T-helper 17 cell (primary cell): ENCODE measurements at places on chromosomes 2 and 18. TPM values are rescaled to one million over a fixed set of nuclear protein-coding genes. Genes with fewer than 3 reads are reported as not detected.
A peak's percentile ranks its signal among the peaks of the same experiment; 100 is the strongest.

DNA sequence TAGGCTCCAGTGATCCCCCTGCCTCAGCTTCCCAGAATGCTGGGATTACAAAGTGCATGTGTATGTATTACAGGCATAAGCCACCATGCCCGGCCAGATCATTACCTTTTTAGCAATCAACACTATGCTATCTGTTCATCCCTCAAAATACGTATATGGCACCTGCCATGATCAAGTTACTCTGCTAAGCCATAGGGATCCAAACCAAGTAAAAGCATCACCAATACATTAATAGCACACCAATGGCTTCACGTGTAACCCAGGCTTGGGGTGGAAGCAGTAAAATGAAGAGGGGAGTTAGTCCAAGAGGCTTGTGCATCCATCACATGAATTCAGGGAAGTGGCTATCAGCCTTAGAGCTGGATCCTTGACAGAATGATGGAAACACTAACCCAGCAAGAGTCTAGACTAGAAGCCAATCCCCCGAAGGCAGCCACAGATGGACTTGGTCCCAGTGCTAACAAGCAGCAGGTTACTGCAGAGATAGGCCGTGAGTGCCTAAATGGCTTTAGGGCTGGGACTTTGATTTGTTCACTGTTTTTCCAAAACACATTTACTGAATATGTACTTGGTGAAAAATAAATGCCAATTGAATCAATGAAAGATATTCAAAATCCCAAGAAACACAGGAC lies 11.3 kb downstream of the HDLBP start:
- H3K27me3 ChIP-seq, result no peaks in the 10 kb centered on the region
- DNase-seq, result no peak
- H3K27ac ChIP-seq, result peak overlapping the region; percentile 88
- H3K36me3 ChIP-seq, result no peaks in the 10 kb centered on the region
- H3K4me1 ChIP-seq, result peaks cover 40% of the 10 kb centered on the region

DNA sequence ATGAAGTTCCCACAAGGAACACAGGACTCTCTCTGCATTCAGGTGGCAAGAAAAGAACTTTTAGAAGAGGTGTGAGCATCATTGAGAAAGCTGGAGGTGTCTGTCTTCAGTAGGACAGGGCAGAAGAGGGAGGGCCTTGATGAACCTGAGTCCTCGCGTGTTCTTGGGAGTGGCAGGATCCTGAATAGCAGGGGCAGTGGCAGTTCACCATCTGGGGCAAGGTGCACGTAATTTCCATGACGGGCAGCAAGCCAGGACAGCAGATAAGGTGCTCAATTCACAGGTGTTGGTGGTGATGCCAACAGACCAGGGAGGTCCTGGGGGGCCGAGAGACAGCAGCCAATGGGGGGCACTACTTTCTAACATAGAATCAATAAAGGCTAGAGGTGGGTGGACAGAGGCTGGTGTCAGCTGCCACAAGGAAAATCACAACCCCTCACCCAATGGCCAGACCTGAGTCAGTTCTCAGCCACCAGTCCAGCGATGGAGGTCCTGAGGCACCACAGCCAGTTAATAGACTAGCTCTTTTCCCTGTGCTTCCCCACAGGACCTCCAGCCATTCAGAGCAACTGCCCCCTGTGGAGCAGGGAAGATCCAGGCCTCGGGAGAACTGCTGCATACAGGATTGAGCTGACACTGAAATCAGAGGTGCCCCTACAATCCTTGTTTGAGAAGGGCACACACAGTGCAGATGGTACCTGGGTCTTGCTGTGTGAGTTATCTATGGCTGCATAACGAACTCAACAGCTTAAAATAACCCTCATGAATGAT lies 10.9 kb upstream of the HDAC4 start:
- peak overlapping the region; percentile 64 for H3K27ac ChIP-seq
- H3K27me3 ChIP-seq, result no peaks in the 10 kb centered on the region
- peaks cover 25% of the 10 kb centered on the region for H3K4me1 ChIP-seq
- H3K4me3 ChIP-seq, result no peak overlapping the region
- DNase-seq, result no peak

GRCh38 chr2:127324635-127325034 lies 30.7 kb upstream of the ERCC3 start:
- DNase-seq, result no peak
- H3K4me3 ChIP-seq, result no peak overlapping the region
- H3K27ac ChIP-seq, result no peak overlapping the region
- peaks cover 5% of the 10 kb centered on the region for H3K36me3 ChIP-seq

DNA sequence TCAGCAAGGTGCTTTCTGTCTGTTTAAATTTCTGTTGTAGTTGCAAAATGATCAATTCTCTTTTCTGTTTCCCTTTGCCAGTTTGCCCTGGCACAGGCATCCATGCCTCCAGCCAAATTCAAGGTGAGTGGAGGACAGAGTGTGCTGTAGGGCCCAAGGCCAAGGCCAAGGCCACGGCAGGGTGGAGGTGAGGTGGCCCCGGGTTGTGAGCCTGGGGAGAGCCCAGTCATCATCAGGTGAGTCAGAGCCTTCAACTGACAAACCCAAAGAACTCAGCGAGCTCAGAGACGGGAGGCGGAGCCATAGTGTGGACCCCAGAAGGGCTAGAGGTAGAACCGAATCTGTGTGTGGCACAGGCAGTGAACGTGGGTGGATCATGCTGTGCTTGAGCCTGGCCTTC lies 55.7 kb downstream of the BCL2L11 start:
- no peak for DNase-seq
- peaks cover 4% of the 10 kb centered on the region for H3K36me3 ChIP-seq
- peaks cover 8% of the 10 kb centered on the region for H3K4me1 ChIP-seq
- no peak overlapping the region for H3K4me3 ChIP-seq
- peaks cover 52% of the 10 kb centered on the region for H3K27me3 ChIP-seq

DNA sequence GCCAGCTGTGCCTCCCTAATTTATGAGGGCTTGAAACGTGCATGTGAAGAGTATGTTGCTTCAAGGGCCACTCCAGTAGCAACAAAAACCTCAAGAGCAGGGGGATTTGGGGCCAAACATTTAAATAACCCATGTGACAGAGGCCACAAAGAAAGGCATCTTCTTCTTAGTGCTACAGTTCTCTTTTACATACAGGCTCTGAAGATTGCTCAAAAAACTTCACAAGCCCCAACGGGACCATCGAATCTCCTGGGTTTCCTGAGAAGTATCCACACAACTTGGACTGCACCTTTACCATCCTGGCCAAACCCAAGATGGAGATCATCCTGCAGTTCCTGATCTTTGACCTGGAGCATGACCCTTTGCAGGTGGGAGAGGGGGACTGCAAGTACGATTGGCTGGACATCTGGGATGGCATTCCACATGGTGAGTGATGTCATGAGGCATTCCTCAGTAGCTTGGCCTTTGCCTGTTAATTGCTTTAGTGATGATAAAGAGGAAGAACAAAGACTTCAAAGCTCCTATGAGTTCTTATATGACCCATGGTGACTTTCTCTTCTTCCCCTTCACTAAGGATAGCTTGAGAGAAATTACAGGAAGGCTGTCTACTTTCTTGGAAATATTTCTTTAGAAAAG lies 40.1 kb downstream of the NRP2 start:
- peaks cover 24% of the 10 kb centered on the region for H3K27me3 ChIP-seq
- H3K4me3 ChIP-seq, result no peak overlapping the region
- H3K27ac ChIP-seq, result no peak overlapping the region
- H3K4me1 ChIP-seq, result no peaks in the 10 kb centered on the region
- no peaks in the 10 kb centered on the region for H3K36me3 ChIP-seq

- no peak for DNase-seq
- H3K4me3 ChIP-seq, result no peak overlapping the region
- no peak overlapping the region for H3K27ac ChIP-seq
Measured at GRCh38 chr18:39380866-39381265, 1815.3 kb upstream of the CELF4 start.

DNA sequence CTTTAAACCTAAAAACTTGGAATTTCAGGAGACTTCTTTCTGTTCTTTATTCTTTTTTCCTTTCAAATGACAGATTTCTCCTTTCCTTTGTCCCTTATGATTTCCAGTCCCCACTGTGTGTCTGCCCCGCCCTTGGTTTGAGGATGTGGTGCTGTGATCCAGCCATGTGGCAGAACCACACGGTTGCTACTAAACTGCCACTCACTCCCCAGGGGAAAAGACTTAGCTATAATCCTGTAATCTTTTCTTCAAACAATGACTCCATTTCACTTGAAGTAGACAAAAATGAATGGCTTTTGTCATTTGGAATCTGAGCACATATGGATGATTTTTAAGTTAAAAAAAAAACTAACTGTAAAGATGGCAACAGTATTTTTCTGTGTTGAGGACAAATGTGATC lies 76.2 kb upstream of the STAM2 start:
- DNase-seq, result no peak
- peaks cover 30% of the 10 kb centered on the region for H3K27me3 ChIP-seq
- H3K4me1 ChIP-seq, result no peaks in the 10 kb centered on the region
- H3K4me3 ChIP-seq, result no peak overlapping the region
- no peak overlapping the region for H3K27ac ChIP-seq
- no peaks in the 10 kb centered on the region for H3K36me3 ChIP-seq

DNA sequence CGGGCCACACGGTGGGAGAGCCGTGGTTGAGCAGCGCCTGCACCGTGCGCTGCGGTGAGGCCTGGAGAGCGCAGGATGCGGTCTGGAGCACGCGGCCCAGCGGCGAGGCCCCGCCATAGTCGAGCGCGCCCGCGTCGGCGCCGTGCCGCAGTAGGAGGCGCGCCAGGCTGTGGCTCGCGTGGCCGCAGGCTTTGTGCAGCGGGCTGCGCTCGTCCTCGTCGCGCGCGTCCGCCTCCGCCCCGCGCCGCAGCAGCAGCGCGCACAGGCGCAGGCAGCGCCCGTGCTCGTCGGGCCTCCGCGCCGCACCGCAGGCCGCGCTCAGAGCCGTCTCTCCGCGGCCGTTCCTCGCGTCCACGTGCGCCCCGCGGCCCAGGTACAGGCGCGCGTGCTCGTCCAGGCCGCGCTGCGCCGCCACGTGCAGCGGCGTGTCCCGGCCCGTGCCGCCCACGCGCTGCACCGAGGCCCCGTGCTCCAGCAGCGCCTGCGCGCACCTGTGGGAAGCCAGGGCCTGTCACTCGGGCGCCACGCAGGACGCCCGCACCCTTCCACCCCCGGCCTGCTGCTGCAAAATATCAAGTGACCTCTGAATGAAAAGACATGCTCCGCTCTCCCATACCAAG lies 46.3 kb upstream of the GBX2 start:
- no peak overlapping the region for H3K27ac ChIP-seq
- H3K4me3 ChIP-seq, result no peak overlapping the region
- peaks cover 2% of the 10 kb centered on the region for H3K4me1 ChIP-seq
- no peak for DNase-seq
- H3K36me3 ChIP-seq, result peaks cover 3% of the 10 kb centered on the region

GRCh38 chr18:36186461-36187192 lies 670 bp upstream of the MOCOS start:
- no peak for DNase-seq
- H3K36me3 ChIP-seq, result peaks cover 6% of the 10 kb centered on the region
- H3K27ac ChIP-seq, result no peak overlapping the region

DNA sequence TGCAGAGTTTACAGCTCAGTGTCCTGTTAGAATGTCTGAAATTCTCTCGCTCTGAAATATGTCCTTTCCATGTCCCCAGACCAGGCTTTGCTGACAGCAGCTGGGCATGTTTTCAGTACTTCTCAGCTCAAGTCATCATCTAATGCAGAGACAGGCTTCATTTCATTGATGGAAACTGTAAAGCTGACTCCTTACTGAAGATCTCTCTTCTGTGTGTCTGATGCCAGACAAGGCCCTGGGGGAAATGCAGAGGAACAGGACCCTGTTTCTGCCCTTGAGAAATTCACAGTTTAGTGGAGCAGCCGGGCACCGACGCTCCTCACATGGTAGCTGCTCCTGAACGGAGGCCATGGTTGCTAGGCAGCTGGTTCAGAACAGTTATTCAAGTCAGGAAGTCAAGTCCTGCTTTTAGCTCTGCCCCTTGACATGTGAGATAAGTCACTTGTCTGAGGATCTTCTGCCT lies 24.6 kb upstream of the FZD7 start:
- H3K27me3 ChIP-seq, result peaks cover 47% of the 10 kb centered on the region
- DNase-seq, result no peak
- no peak overlapping the region for H3K27ac ChIP-seq

DNA sequence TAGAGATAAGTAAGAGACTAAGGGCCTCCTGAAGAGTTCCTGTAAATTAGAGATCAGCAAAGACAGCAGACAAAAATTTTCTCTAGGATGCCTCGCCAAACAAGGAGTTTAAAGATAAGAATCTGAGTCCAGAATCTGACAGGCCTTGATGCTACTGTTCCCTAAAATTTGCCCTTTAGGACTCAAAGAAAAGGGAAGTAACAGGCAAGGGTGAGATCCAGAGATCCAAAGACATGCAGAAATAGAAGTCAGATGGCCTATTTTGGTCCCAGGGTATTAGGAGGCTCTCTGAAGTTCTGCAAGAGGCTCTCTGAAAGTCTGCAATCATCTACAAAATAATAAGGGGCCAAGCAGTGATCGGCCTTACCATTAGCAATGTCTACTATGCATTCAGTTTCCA lies 33.0 kb downstream of the GALNT5 start:
- peaks cover 7% of the 10 kb centered on the region for H3K36me3 ChIP-seq
- no peak overlapping the region for H3K4me3 ChIP-seq
- H3K27me3 ChIP-seq, result peaks cover 30% of the 10 kb centered on the region
- H3K4me1 ChIP-seq, result no peaks in the 10 kb centered on the region
- DNase-seq, result no peak
- no peak overlapping the region for H3K27ac ChIP-seq

Gene RASGRP3
- 3.9 TPM for total RNA-seq

Gene NABP1
- 71.6 TPM for total RNA-seq

Gene TDRD15
- not detected for total RNA-seq

Gene HADHA
- total RNA-seq, result 77.7 TPM

Gene KLF7
- 53.3 TPM for total RNA-seq
